ENCODE measurements at places on chromosomes 1 and 21.
A peak's percentile ranks its signal among the peaks of the same experiment; 100 is the strongest.

DNA sequence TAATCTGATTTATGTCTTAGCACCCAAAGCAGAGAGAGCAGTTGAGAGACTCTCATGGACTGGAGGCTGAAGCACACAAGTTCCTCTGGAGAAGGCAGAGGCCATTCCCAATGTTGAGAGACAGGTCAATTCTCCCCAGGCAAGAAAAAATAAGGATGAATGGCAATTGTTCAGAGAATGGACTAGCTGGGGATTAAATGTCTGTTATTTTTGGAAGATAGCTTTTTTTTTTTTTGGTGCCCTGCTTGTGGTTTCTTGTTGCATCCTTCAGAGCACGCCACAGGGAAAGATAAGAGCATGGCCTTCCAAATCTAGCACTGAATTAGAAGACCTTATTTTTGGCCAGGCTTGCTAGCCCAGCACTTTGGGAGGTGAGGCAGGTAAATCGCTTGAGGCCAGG, 65.6 kb upstream of the ERRFI1 start:
- DNase-seq = no peak

DNA sequence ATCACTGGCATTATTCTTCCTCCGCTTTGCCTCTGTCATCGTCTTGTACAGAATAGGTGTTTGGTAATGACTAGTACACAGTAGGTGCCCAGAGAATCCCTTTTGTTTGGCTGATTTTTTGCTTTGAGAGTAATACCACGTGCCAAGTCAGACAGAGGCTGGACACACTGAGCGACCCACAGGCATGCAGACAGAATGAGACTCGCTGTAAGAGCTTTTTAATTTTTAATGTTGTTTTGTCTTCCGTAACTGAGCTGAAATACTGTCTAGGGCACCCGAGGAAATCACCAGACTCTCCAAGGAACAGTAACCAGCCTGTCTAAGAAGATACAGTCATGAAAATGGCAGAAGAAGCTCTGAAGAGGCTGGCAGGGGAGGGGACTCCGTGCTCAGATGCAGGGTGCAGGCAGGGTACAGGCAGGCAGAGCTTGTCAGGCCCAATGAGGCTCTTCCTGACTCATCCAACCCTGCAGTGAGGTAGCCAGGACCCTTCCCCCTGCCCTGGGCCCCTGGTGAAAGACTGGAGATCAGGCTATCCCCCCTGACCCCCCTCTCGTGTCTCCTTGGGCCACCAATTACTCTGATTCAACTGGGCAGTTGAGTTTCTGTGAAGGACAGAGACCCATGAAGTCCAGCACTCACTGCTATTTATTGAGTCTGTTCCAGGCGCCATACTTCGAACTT, 60.1 kb upstream of the ECE1 start:
- DNase-seq = no peak

- DNase-seq = no peak
Observed at GRCh38 chr1:22767852-22768251, 57.2 kb downstream of the EPHB2 start.

GRCh38 chr1:64539781-64540218, 69.9 kb downstream of the CACHD1 start:
- DNase-seq = no peak

DNA sequence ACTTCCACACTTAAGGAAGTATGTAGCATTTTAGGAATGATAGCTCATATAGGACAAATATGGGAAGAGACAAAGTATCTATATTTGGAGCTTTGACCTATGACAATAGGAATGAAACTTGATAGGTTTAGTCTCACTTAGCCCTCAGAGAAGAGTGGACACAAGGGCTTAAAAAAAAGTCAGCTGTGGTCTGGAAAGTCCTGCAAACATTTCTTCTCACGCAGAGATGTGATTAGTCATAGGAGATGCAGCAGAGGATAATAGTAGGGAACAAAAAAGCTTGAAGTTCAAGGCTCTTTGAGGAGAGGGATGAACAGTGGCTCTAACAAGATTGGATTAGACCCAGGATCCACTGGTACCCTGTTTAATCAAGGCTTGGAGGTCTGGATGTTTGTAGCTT, 14.8 kb upstream of the RNF220 start:
- peak; percentile 47 for DNase-seq

- DNase-seq = no peak
Observed at GRCh38 chr1:41353744-41354143, 7.5 kb upstream of the FOXO6 start.

DNA sequence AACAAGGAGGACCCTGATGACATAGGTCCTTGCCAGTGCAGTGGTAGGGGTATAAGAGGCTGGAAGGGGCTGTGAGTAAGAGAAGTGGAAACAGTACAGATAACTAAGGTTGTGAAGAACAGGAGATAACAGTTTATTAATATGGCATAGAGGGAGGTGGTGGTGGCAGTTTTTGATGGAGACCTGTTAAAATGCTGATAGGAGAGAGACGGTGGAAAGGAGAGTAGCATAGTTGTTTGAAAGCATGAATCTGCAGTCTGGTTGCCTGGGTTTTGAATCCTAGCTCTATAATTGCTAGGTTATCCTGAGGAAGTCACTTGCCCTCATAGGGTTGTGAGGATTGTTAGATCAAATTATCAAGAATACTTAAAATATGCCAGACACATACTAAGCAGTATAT, 19.4 kb downstream of the LRRC41 start:
- DNase-seq = no peak

- no peak for DNase-seq
Observed at GRCh38 chr21:33433425-33434114, 30.4 kb downstream of the IFNGR2 start.

GRCh38 chr1:42784946-42785693, at the start of gene TMEM269:
TSS of gene TMEM269 (plus strand) at chr1:42784991. CDS start at chr1:42789894, 4,903 bp downstream.
- no peak for DNase-seq

DNA sequence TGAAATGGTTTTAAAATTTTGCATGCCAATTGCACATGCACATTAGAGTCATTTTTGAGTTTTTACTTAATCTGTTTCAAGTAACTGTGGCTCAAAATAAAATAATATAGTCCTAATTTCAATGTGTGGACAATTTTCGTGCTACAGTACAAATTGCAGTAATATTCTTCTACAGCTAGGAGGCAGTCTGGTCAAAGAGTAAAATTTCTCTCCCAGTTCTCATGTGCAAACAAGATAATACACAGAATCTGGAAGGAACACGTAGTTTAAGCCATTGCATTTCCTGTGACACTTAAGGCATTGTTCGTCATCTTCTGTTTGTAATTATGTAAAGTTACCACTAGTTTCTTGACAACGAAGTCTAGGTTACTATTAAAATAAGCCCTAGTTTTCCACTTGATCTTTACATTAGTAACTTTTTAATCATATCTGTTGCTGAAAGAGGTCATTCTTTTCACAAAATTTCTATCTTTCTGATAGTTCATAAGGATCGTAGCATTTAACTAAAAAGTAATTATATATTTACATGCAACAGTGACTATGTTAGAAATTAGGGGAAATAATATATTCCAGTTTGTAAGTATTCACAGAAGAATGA, 28.9 kb downstream of the ODR4 start:
- DNase-seq = peak; percentile 24

DNA sequence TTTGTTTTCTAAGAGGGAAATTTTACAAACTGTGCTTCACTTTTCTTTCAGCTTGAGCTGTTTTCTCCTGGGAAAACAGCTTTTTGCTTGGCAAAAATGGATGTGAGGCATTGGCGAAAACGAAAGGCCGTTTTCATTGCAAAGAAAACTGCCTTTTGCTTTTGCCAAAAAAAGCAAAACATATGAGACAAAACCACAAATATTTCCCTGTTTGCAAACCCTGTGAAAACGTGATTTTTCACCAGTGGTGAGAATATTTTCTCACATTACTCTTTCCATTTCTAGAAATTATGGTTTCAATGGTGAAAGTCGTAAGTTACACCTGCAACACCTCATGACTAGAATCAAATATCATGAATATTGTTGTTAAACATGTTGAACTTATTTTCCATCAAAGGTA, 74.0 kb upstream of the ZBTB18 start:
- DNase-seq = no peak

- no peak for DNase-seq
Observed at GRCh38 chr1:73611681-73612080, 586.3 kb downstream of the LRRIQ3 start.

- DNase-seq = no peak
Observed at GRCh38 chr21:32702702-32703101, 25.1 kb downstream of the SYNJ1 start.

DNA sequence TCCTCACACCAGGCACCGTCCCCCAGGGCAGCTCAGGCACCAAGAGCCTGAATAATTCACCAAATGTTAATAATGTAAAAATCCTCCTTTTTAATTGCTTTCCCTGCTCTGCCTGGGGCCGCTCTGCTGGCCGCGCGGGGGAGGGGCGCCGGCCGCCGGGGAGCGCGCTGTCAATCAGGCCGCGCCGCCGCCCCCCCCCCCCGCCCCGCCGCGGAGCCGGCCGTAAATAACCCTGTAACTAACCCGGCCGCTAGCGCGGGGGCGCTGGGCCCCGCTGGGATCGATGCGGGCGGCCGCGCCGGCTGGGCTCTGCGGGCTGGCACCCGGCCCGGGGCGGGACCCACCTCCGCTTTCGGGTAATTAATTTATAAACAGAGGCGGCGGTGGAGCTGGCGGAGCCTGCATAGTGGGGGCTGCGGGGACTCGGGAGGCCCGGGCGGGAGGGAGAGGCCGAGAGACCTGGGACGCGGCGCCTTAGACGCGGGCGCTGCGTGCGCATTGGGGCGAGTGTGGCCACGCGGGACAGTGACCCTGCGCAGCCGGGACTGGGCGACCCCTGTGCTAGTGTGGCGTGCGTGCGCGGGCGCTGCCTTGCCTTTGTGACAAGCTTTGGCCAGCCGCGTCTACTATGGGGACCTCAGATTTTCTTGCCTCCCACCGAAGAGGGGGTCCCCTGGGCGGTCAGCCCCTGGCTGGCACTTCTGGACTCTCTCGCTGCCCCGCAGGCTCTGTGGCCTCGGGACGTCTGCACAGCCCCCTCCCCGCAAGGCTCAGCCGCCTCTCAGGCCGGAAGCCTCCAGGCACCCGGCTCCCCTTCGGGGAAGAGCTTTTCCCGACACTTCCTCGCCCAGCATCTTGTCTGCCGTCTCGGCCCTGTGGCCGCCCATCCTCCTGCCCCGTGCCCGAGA, 16.6 kb downstream of the SAMD11 start:
- DNase-seq = no peak

DNA sequence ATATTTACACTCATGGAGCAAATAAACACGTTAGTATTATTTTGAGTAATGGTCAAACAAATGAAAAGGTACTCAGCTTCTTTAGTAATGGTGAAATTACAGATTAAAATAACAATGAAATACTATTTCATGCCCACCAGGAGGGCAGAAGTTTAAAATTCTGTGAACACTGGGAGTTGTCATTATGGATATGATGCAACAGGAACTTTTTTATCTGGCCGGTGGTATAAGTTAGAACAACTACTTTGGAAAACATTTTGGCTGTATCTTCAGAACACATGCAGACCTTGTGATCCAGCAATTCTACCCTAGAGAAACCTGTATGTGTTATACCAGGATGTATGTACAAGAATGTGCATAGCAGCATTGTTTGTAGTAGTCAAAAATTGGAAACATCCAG, 23.2 kb upstream of the PPP1R8 start:
- DNase-seq = no peak

DNA sequence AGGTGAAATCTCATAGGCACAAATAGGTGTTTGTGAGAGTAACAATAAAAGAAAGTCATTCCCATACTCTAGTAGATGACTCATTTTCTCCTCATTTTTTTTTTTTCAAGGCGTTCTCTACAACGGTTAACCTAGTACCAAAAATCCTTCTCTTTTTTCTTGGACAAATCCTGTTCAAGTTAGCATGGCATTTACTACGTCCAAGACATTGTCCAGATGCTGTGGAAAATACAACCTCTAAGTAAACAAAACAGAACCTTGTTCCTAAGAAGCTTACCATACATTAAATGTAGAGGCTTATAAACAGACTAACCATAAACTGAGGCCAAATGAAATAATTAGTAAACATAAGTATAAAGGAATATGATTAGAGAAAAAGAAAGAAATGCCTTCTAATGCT, 76.2 kb upstream of the RGS4 start:
- no peak for DNase-seq

- DNase-seq = no peak
Observed at GRCh38 chr1:35988237-35988636, 57.3 kb downstream of the AGO3 start.

- DNase-seq = no peak
Observed at GRCh38 chr1:72326494-72326893, 44.2 kb upstream of the NEGR1 start.

GRCh38 chr1:154465621-154466195, 36.3 kb upstream of the TDRD10 start:
- DNase-seq = no peak

DNA sequence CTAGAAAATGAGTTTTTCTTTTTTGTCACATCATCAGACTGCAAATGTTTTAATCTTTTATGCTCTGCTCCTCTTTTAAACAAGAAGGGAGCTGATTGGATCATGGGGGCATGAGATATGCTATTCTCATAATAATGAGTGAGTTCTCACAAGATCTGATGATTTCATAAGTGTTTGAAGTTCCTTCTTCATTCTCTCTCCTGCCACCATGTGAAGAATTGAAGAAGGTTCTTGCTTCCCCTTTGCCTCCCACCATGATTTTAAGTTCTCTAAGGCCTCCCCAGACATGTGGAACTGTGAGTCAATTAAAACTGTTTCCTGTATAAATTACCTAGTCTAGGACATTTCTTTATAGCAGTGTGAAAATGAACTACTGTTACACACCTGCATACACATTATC, 218.2 kb downstream of the NRIP1 start:
- DNase-seq = no peak

DNA sequence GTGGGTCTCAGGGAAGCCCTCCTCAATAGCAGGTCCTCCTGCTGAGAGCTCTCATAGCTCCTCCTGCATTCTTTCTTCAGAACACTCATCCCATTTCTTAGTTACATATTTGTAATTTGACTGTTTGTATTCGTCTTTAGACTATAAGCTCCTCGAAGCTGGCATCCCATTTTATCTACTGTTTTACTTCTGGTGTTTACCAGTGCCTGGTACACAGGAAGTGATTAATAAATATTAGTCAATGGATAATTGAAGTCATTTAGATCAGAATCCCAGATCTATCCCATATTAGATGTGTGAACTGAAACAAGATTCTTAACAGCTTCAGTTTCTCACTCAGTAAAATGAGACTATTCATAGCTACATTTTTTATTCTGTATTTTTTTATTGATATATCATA, 88.7 kb downstream of the PLPP3 start:
- no peak for DNase-seq

DNA sequence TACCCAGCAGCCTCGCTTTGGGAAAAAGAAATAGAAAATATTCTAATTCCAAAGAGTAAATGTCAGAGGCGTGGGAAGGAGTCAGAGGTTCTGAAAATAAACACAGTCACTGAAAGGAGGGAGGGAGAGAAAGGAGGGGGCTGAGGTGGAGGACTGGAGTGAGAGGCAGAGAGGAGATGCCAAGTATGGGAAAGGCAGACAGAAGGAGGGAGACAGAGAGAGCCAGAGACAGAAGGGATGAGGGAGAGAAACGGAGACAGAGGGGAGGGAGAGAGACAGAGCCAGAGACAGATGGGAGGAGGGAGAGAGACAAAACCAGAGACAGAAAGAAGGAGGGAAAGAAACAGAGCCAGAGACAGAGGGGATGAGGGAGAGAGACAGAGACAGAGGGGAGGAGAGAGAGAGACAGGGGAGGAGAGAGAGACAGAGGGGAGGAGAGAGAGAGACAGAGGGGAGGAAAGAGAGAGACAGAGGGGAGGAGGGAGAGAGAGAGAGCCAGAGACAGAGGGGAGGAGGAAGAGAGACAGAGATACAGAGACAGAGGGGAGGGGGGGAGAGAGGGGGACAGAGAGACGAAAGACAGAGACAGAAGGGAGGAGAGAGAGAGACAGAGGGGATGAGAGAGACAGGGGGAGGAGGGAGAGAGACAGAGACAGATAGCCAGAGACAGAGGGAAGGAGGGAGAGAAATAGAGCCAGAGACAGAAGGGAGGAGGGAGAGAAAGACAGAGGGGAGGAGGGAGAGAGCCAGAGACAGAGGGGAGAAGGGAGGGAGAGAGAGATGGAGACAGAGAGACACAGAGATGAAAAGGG, 525.5 kb downstream of the MATN1 start:
- no peak for DNase-seq
